Muscle of arm (tissue), 14 donors: ENCODE measurements at places on chromosomes 7 and 10. TPM values are rescaled to one million over a fixed set of nuclear protein-coding genes. Genes with fewer than 3 reads are reported as not detected.

- DNase-seq, result peak; percentile 57
Observed at GRCh38 chr10:4081685-4082111, 296.7 kb upstream of the KLF6 start.

DNA sequence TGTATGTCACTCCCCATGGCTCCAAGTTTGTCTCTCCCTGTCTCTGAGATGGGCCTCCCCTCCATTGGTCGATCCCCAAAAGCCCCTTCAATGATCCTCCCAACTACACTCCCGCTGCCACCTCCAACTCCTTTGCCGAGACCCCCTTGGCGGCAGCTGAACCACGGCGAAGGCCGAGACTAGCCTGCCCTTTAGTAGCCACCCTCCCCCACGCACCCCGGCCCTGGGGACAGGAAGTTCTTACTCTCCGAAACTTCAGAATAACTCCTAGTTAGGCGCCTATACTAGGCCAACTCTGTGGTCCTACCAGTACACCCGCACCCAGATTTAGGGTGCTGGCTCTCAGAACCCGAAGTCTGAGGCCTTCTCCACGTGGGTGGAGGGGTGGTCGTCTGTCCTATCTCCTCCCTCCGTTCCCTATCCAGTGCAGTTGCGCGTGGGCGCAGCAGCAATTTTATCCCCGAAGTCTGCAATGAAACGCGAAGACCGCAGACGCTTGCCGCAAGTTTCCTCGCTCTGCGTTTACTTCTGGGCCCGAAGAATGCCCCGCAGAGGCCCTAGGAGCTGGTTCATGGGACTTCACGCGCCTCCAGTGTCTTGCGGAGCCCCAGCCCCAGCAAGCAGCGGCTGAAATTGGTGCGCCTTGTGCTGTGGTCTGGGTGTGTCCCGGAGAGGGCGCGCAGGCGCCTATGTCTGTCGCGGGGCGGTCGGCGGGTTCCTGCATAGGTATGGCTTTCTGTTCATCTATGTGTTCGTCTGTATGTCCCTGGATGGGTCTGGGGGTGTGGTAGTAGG is 82.6 kb upstream of the SLF2 start:
- DNase-seq, result no peak

DNA sequence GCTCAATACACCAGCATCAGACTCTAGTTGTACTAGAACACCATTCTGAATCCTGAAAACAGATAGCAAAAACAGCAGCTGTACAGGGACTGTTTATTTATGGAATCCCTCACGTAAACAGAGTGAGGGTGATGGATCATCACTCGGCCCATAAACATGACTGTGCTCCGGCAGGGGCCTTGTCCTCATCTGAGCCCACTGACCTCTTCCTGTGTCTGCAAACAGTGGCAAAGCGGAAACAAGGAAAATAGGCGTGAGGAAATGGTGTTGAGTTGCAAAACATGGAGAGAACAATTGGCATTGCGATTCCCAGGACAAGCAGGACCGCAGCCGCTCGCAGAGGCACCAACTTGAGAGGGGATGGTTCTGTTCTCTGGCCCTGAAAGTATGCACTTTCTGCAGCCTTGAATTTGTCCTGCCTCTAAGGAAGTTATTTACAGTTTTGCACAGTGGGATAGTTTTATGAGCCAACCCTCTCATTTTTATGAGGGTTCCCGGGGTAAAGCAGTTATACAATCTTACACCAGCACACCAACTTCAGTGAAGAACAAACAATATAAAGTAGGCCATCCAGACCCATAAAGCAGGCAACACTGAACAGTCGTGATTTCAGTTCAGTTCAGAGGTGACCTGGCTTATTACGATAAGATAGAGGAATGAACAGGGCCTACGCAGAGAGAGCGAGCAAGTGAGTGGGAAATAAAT is 248.0 kb upstream of the FZD8 start:
- DNase-seq, result no peak

DNA sequence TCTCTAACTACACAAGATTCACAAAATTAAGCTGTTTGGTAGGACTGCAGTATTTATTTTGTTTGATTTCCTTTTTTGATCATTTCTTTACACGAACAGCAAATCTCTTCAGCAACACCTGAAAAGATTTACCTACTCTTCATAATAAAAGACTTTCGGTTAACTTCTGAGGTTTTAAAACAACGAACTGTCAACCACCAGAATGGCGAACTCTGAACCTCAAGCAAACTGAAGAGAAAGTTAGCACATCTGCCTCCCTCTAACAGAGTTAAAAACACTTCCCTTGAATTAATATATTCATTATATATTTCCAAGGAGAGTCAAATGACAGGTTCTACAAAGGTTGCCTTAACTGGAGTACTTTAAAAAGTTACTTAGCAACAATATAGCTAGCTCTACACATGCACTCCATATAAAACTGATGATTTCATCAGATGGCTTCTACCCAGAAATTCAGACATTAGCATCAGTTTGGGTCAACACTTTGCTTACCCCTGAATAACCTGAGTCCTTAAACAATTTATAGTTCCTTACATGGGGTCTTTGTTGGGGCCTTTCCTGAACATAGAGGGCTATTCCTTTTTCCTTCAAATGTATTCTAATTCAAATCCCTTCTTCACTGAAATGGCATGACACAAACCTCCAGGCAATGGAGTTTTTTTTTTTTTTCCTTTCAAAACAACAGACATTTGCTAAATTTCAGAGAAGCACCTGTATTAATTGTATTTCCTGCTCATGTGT is 118.3 kb downstream of the SEM1 start:
- no peak for DNase-seq

GRCh38 chr10:70575874-70576802 is 26.4 kb downstream of the PRF1 start:
- DNase-seq, result peak; percentile 61

- DNase-seq, result no peak
Observed at GRCh38 chr10:69661414-69662172, 31.5 kb downstream of the FAM241B start.

GRCh38 chr7:54541669-54542625 is at the start of gene VSTM2A:
Gene VSTM2A, plus strand, starts transcription at chr7:54542375. Its CDS starts 356 bp downstream, at chr7:54542731.
- DNase-seq, result peak; percentile 17

DNA sequence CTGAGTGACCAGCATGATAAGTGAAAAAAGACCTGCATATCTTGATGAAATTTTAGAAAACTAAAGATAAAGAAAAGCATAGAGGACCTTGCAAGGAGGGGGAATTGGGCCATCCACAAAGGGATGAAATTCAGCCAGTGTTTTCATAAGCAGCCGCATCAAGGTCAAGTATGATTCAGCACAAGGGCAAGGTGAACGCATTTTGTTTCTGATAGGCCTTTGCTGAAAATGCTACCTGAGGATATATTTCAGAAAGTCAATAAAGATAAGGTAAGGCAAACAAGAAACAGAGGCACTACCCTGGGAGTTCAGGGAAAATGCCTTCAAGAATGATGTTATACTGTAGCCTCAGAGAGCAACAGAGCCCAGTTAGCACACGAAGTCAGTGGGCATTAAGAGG is 55.0 kb upstream of the SHH start:
- no peak for DNase-seq

DNA sequence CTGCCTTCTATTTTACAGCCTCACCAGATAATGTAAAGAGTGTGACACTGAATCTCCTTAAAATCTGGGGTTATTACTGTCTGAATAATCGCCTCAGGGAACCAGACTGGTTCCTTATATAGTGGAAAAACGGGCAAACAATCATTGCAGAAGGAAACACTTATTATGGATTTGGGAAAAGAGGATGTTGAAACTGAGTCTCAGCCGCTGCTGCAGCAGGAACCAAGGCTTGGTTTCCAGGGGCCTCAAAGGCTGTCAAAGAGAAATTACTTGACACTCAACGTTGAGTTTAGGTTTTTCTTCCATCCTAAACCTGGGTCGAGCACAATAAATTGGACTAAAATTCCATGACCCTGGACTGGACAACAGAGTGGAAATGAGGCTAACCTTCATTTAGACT is 103.8 kb upstream of the AHR start:
- DNase-seq, result no peak

- DNase-seq, result no peak
Observed at GRCh38 chr7:40455485-40455884, 320.7 kb downstream of the SUGCT start.

DNA sequence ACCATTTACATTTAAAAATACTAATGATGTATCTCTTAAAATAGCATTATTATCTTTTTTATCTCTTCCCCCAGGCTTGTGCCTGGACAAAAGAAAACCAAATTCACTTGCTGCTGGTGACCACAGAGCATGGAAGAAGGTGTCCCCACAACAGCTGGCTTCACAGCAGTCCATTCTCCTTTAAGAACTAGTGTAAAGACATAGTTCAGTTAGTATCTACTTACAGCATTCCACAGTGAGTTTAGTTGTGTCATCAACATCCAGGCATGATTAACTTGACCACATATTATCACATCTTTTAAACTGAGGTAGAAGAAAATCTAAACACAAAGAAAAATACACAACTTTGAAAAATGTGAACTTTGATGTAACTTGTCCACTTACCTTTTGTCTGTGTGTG is 55.0 kb downstream of the LRRC17 start:
- DNase-seq, result no peak

GRCh38 chr10:78774999-78775711 is 293.6 kb upstream of the ZMIZ1 start:
- no peak for DNase-seq

DNA sequence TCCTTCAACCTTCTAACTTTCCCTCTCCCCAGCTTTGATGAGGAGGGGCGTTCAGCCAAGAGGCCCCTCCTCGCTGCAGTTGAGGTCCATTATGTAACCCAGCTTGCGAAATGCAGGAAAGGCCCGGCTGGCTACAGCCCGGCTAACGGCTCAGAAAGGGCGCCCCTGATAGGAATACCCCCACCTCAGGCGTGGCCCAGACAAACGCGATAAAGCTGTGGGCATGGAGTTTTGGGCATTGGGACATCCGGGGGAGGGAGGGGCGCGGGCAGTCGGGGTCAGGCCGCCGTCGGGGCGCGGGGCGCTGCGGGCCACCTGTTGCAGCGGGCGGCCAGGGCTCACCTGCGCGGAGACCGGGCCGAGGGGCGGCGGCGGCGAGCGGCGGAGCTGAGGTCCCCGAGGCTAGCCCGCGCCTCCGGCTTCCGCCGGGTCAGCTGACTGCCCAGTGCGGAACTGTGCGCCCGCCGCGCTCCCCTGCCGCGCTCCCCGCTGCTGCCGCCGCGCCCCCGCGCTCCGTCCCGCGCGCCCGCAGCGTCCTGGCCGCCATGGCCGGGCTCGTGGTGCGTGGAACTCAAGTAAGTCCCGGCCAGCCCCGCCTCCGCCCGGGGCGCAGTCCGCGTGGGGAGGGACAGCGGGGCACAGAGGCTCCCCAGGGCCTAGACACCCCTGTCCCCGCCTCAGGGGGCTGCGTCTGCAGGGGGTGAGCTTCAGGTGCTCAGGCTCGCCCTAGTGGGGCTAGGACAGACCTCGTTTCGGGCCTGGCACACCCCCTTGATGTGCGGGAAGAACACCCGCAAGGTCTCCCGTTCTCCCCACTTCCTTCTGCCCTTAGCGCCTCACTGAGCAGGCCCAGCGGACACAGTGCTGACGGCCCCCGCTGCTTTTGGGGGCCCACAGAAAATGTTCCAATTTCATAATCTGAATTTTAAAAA is at the start of gene LRMDA:
LRMDA (plus strand) TSS at position 445 of the 932 bp plus-strand sequence.
- no peak for DNase-seq

DNA sequence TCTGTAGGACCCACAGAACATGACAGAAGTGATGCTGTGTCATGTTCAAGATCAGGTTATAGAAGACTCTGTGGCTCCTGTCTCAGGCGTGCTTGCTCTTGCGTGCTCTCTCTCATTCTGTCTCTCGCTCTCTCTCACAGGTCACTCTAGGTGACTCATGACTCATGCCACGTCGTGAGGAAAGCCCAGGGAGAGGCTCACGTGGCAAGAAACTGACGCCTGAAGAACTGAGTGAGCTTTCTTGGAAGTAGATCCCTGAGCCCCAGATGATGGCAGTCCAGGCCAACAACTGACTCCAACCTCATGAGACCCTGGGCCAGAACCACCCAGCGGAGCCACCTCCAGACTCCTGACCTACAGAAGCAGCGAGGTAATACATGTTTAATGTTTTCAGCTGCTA is 103.3 kb downstream of the DNMBP start:
- DNase-seq, result no peak

DNA sequence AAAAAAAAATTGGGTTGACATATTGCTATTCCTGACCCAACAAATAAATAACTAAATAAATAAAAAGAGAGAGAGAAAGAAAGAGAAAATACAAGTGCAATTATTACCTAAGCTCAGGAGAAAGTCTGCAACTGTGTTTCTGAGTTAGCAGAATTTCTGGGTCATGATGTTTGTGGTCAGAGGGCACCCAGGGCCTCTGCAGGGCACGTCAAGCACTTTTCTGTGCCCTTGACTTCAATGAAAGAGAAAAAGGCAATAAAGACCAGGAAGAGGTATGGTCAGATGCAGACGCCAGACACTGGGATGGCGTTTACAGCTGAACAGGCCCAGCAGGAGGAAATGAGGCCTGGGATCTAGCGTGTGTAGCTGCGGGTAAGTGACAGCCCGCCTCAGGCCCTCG is 160.9 kb upstream of the GDF10 start:
- DNase-seq, result no peak

DNA sequence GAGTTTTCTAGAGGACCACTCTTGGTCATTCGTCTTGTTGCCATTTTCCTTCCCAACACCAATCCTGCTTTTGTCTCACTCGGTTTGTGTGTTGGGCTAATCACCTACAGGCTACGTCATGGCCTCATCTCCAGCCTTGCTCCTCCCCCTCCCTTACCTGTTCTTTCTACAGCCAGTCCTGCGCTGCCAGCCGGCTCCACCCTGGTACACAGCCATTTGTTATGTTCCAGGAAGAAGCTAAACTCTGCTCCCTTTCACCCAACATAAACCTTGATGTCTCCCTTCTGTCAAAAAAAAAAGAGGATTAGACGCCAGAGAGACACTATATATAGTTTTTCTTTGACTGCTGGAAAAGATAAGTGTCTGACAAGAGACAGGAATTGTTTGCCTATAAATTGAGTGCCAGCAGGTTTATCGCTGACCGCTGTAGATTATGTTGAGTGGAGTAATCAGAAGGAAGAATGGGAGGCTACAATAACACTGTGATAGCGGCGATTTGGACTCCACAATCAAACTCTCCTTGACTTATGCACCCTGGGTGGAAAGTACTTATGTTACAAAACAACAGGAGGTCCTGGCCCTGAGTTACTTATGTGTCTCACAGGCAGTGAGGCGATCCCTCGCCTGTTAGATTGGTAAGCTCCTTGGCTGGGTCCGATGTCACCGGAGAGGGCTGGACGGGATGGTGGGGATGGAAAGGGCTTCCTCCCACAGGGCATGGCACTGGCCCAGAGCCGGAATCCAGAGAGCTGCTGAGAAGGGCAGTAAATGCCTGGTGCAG is 171.3 kb upstream of the BMPER start:
- DNase-seq, result no peak

- no peak for DNase-seq
Observed at GRCh38 chr7:33089142-33089541, 20.1 kb downstream of the RP9 start.

Gene SLC13A4
- polyA plus RNA-seq, result 0.95 TPM

Gene SPDYE6
- 2.3 TPM for polyA plus RNA-seq

Gene GRID2IP
- polyA plus RNA-seq, result not detected

Gene CNTNAP2
- polyA plus RNA-seq, result 12.7 TPM

Gene HSPB1
- polyA plus RNA-seq, result 861 TPM

Gene HOXA3
- 7.3 TPM for polyA plus RNA-seq

Gene LRIT1
- not detected for polyA plus RNA-seq

Gene ZPBP
- polyA plus RNA-seq, result not detected

Gene INHBA
- not detected for polyA plus RNA-seq

Gene GRID1
- 4.0 TPM for polyA plus RNA-seq
